ENCODE measurements at places on chromosomes 1 and 21.

DNA sequence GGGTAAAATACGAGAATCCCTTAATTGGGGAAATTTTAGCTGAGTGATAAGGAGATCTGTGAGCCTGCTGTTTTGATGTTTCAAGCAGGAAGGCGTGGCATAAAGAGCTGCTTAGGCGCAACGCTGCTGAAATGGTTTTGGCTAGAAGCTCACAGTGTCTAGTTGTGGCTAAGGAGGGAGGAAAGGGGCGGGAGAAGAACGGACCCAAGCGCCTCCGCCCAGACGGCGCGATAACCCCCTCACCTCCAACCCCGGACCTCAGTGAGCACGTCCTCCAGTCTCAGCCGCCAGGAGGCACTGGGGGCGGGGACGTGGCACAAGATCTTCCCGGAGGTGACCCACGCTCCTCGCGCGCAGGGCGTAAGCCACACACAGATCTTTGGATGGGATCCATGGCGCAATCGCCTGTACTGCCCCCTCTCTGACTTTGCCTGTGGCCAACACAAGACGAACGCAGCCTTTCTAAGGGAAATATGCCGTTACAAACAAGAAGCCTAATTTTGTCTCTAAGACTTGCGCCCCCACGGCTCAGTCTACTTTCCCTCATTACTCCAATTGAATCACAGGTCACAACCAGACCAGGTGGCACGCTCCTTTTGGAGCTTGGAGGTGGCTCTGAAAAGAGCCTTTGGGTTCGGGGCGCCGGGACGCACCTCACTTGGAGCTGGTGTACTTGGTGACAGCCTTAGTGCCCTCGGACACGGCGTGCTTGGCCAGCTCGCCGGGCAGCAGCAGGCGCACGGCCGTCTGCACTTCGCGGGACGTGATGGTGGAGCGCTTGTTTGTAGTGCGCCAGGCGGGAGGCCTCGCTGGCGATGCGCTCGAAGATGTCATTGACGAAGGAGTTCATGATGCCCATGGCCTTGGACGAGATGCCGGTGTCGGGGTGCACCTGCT is 23.4 kb upstream of the RNF187 start:
- no peak for DNase-seq

DNA sequence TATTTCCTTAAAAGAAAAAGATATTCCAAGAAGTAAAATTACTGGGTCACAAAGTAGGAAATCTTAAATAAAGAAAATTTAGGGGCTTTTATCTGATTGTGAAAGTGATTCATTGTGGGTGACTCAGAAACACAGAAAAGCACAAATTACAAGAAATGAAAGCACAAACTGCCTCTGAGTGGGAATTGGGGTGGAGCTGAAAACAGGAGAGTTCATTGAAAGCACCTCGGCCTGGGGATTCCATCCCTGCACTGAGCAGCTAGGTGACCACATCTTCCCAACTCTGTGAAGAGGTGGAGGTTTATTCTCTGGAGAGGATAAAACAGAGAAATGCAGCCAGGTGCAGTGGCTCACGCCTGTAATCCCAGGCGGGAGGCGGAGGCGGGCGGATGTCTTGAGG is 7.4 kb downstream of the GJA4 start:
- DNase-seq, result no peak

- DNase-seq, result no peak
These were observed 119.7 kb downstream of the HHAT start for GRCh38 chr1:210448297-210448892.

- DNase-seq, result peak; percentile 56
These were observed 41.2 kb downstream of the LPAR3 start for GRCh38 chr1:84851839-84852238.

DNA sequence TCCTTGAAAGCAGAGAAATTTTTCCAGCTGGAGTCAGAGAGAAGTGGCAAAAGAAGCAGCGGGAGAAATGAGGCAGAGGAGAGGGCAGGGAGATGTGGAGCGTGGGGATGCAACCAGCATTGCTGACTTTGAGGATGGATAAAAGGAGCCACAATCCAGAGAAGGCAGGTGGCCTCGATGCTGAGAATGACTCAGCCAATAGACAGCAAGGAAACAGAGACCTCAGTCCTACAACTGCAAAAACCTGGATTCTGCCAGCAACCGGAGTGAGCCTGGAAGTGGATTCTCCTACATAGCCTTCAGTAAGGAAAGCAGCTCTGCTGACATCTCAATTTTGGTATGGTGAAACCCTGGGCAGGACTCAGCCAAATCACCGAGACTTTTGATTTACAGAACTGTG is 128.9 kb upstream of the ATP1B1 start:
- DNase-seq, result no peak

DNA sequence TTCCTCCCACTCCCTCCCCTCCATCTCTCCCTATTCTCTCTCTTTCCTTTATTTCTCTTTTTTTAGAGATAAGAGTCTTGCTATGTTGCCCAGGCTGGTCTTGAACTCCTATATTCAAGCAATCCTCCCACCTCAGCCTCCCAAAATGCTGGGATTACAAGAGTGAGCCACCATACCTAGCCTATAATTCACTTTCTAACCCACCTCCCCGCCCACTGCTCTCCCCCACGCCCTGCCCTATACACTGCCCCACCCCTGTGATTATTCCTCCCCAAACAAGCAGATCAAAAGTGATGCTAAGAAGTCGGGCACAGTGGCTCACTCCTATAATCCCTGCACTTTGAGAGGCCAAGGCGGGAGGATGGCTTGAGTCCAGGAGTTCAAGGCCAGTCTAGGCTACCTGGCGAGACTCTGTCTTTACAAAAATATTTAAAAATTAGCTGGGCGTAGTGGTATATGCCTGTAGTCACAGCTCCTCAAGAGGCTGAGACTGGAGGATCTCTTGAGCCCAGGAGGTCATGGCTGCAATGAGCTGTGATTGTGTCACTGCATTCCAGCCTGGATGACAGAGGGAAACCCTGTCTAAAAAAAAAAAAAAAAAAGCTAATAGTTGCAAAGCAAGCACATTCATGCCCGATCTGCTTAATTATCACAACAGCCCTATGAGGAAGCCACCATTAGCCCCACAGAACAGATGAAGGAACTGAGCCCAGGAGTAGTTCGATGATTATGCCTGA is 12.8 kb upstream of the E2F2 start:
- no peak for DNase-seq
